ENCODE measurements at places on chromosomes 5 and 9. TPM values are rescaled to one million over a fixed set of nuclear protein-coding genes. Genes with fewer than 3 reads are reported as not detected.

GPR150 gene
- polyA plus RNA-seq = 0.35 TPM

PCDHGB7 gene
- polyA plus RNA-seq = 0.70 TPM

FBXL7 gene
- 2.6 TPM for polyA plus RNA-seq

SPINK7 gene
- polyA plus RNA-seq = not detected

CCDC192 gene
- polyA plus RNA-seq = 0.12 TPM

FOXD4L6 gene
- polyA plus RNA-seq = 0.03 TPM

PCDHB11 gene
- 0.08 TPM for polyA plus RNA-seq

CCL28 gene
- polyA plus RNA-seq = 0.06 TPM

RCL1 gene
- polyA plus RNA-seq = 10.7 TPM

FBP2 gene
- 18.9 TPM for polyA plus RNA-seq

FOXD4L4 gene
- 0.03 TPM for polyA plus RNA-seq

ENC1 gene
- 0.58 TPM for polyA plus RNA-seq

ARL10 gene
- polyA plus RNA-seq = 5.3 TPM

TCOF1 gene
- 18.3 TPM for polyA plus RNA-seq

TRAF1 gene
- 0.55 TPM for polyA plus RNA-seq

ARID3C gene
- polyA plus RNA-seq = not detected

IFNA13 gene
- polyA plus RNA-seq = not detected

AGTPBP1 gene
- polyA plus RNA-seq = 3.9 TPM

ZNF300 gene
- 0.55 TPM for polyA plus RNA-seq

OBP2A gene
- polyA plus RNA-seq = not detected

AQP3 gene
- polyA plus RNA-seq = 2.5 TPM

CKMT2 gene
- 606 TPM for polyA plus RNA-seq

SPINK13 gene
- not detected for polyA plus RNA-seq

SH3RF2 gene
- 1.1 TPM for polyA plus RNA-seq

RETREG1 gene
- polyA plus RNA-seq = 191 TPM

ACSL6 gene
- polyA plus RNA-seq = 0.12 TPM

Measured in psoas muscle (tissue), 8 donors.